GM19239 (cell line): ENCODE measurements at places on chromosomes 1 and 21.

DNA sequence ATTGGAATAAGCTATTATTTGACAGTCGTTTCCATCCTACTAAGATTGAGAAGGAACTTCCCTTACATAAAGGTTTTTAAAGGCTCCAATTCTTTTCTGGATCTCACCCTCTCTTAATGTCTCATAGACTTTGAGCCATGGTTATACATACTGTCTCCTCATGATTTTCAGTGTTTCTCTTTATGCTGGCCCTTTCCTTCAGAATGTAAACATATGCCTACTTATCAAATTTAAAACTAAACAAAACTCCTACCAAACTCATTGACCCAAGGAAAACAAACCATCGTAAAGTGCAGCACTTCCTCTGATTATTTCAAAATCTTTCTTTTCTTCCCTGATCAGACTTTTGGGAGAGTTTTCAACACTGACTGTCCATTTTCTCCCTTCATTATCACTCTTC is 163.4 kb upstream of the DPYD start:
- DNase-seq = no peak

DNA sequence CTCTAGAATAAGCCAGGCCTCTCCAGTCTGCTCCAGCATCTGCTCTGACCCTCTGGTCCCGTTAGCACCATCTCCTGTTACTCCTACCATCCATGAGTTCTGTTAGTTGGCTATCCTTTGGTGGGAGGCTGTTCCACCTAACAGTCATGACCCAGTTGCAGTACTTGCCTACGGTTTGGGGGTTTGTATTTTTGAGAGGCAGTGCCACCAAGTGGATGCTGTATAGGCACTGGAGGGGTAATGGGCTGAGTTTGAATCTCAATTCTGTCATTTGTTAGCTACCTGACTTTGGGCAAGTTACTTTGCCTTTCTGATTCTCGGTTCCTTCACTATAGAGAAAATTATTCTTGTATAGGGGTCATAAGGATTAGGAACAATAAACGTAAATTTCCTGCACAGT is 12.1 kb upstream of the C8B start:
- DNase-seq = no peak

DNA sequence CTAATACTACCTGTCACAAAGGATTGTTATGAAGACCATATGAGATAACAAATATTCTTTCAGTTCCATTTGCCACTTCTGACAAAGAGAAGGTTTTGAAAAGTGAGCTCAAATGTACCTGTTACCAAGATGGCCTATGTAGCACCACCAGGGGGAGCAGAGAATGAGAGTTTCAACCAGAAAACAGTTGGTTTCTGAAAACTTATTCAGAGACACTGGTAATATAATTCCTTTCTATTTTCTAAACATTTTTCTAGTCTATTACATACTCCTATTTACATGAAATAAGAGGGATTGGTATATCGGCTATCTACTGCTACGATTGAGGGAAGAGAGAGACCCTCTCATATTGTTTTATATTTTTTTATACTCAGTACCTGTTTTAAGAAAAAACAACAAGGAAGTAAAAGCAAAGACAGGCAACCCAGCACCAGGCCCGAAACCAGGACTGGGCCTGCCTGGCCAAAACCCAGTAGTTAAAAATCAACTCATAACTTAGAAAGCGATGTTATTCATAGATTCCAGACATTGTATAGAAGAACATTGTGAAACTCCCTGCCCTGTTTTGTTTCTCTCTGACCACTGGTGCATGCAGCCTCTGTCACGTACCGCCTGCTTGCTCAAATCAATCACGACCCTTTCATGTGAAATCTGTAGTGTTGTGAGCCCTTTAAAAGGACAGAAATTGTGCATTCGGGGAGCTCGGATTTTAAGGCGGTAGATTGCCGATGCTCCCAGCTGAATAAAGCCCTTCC is 48.3 kb downstream of the IL23R start:
- no peak for DNase-seq

- no peak for DNase-seq
Observed at GRCh38 chr1:17668624-17669175, 86.4 kb upstream of the ACTL8 start.

- no peak for DNase-seq
Observed at GRCh38 chr1:29712284-29712651, 475.9 kb downstream of the PTPRU start.

DNA sequence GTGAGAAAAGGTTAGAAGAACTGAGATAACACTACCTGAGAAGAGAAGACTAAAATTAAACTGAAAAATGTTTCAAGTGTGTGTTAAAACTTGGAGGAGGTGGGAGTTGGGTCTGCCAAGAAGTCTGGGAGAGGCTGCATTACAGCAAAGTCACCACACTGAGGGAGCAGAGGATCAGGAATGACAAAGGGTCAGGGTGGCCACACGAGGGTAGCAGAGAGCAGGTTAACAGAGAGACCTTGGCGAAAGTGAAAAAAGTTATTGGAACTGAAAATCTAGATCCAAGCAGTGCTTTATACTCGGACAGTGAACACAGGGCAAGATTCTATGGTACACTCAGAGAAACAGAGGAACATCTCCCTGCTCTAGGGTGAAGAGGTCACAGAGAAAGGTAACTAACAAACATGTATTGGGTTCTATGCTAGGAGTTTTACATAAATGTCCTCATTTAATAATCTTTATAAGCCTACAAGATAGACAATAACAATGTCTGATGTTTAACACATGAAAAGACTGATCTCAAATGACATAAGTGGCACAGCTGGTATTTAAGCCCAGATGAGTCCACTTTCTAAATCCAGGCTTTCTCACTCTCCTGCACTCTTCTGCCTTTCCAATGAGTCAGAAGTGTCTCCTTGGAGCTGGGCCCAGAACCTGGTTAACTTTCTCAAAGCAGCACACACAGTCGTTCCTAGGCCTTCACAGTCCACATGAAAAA is 10.3 kb upstream of the CADM3 start:
- peak; percentile 57 for DNase-seq

- no peak for DNase-seq
Observed at GRCh38 chr1:208161656-208162375, 82.4 kb downstream of the PLXNA2 start.

DNA sequence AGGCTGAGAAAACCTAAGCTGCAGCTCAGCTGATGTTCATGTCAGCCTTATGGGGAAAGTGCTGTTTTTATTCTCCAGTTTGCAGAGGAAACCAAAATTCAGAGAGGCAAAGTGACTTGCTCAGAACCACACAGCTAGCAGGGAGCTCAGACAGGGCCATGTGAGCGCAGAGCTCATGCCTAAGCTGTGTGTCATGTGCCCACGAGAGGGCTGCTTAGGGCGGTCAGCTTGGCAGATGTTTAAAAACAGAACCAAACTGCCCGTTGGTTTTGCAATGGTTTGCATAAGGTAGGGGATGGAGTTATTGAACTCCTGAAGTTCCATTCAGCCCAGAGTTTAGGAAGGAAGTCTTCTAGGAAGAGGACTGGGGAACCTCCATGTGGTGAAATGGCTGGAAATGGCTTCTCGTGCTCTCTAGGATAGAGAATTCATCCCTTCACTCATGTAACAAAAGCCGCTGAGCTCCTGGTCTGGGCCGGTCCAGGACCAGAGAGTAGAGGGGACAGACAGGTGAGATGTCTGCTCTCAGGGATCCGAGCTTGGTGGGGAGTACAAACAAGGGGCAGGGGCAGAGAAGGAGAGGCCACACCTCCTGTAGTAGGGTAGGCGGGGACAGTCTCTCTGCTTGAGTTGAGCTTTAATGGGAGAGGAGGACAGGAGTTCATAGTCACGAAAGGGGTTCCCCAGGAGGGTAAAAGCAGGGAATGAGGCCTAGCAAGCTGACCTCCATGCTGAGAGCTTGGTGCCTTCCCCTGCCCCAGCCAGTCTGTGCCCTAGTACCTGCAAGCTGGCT is 46.9 kb downstream of the ARHGEF10L start:
- DNase-seq = no peak

DNA sequence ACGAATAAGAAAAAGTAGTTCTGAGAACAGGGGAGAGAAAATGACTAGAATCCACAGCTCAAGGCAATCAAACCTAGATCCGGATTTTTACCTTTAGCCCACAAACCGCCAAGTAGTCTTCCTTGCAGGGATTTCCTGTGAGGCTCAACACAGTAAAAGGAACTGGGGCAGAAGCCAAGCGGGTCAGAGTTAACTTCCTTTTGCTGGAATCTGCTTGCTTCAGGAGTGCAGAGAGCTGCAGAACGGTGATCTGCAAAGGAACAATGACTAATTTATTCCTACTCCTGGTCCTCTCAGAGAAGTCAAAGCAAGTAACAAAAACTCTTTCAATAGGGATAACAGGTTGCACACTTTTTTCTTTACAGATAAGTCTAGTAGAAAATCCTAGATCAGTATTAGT is 53.4 kb downstream of the UBR4 start:
- DNase-seq = no peak

DNA sequence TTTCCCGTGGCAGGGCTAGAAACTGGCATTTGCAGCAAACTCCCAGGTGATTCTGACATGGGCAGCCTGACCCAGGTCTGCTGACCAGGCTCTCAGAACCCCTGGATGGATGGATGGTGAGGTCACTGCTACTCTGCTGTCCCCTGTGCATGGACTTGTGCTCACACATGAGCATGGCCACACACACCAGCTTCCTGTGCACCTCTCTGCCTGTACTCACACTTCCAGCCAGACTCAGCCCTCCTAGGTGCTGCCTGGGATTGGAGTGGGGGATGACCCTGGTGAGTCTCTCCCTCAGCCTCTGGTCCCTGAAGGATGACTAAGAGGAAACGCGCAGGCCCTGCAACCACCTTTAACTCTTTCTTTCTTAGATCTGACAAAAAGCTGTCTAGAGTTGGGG is 361.1 kb downstream of the HHAT start:
- no peak for DNase-seq

DNA sequence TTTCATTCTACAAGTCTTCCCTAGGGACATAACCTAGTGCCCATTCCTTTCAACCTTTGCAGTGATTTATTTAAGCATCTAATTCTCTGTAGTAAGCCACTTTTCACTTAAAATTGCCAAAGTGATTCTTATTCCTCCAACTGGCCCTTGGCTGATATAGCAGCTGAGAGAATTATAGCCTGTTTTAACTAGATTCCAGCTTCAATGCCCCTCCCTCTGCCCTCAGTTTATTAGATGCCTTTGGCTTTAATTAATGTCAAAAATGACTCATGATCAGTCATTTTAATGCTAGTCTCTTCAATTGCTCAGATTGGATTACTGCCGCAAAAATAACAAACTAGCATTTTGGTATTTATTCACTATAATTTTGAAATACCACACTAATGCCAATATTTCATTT is 145.4 kb upstream of the KCTD3 start:
- no peak for DNase-seq

DNA sequence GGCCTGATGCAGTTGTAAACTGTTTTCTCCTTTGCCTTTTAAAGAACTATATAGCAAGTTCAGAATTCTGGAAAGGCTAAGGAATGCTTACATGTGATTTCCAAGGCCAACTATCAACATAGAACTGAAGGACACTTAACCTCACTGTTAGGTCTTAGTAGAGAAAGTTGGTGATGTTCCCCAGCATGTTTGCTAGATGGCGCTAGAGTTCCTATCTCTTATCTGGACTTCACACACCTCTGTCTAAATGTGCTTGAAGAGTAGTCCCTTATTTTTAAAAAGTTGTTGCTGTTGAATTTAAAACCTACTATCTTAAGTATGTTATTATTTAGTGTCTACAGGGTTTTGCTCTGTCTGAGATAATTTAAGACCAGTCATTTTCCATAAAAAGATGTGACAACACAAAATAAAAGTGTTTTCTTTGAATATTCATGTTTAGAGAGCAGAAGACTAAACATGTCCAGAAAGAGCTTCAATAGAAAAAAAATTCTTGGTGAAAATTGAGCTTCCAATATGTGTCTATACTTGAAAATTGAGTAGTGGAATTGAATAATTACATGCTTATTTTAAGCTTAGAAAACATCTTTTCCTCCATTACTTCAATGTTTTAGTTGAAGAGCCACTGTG is 237.3 kb downstream of the S1PR1 start:
- DNase-seq = no peak

DNA sequence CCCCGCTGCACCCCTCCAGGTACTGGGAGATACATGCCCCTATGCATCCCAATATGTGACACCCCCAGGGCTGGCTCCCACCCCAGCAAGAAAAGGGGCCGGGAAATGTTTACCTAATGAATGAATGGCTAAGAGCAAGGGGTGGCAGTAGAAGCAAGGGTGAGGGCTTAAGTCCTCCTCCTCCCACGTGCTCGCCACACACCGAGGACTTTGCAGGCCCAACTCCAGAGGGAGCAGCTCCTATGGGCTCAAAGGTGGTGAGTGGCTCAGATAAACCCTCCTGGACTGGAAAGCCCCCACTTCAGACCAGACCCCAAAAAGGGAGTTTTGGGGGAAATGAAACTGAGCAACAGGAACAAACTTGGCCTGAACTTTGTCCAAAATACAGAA is 11.4 kb downstream of the SLC45A3 start:
- no peak for DNase-seq

DNA sequence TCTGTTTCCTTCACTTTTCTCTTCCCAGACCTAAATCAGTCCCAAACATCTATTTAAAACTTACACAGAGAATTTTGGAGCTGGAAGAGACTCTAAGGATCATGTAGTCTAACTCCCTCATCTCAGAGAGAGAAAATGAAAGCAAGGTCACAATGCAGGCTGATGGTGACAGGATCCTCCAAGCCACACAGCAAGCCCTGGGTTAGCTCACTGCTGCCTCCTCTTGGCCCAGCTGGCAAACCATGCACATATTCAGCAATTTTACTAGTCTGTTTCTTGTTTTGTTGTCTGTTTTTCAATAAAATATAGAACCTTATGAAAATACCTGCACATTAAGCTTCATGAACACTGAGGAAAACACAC is 27.7 kb upstream of the LY9 start:
- peak; percentile 51 for DNase-seq

DNA sequence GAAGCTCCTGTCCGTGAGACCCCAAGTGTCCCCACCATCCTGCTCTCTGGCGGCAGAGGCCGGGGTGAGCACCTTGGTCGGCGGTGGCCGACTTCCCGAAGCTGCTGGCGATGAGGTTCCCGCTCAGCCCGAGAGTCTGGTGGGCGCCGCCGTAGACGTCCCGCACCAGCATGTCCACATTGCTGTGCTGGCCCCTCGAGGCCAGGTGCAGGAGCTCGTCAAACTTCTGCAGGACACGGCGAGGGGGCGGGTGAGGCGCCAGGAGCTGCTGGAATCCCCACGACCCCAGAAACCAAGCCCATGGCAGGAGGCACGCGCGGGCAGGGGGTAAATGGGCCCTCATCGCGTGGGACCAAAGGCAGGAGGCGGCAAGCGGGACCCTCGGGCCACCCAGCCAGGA is 6.7 kb downstream of the PANK4 start:
- no peak for DNase-seq

- DNase-seq = no peak
Observed at GRCh38 chr1:59361766-59362165, 64.9 kb downstream of the FGGY start.

GRCh38 chr1:11847667-11848372 is at the start of gene NPPA:
Gene NPPA (minus strand): TSS chr1:11847783. CDS start chr1:11847684, 99 bp downstream.
- DNase-seq = no peak

- no peak for DNase-seq
Observed at GRCh38 chr21:41052820-41053555, 115.0 kb upstream of the BACE2 start.

- no peak for DNase-seq
Observed at GRCh38 chr1:187854457-187854856, 1025.7 kb downstream of the PLA2G4A start.

GRCh38 chr1:115107516-115108260 is 18.4 kb upstream of the TSPAN2 start:
- no peak for DNase-seq
